DMS79 treated with DMSO at 0.1 percent for 48 hours (cell line): ENCODE measurements at places on chromosomes 6 and 20.

GRCh38 chr6:14077193-14077867 lies 40.2 kb upstream of the CD83 start:
- DNase-seq, result no peak

GRCh38 chr20:48822879-48823385 lies 4.9 kb downstream of the PREX1 start:
- DNase-seq, result no peak

DNA sequence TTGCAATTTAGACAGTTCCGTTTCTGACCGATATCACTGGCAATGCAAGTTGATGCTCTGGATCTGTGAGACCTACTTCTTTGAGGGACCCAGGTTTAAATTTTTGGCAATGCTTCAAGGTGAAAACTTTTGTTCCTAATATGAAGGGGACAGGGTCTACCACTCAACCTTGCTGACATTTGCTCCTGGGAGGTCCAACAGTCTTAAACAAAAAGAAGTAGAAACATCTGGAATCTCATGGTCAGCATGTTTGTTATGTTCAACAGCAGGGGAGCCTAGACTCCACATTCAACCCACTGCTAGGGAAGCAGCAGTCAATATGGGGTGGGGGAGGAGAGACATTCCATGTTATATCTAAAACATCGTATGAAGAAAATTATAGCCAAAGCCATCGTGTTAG lies 196.4 kb downstream of the SIM1 start:
- no peak for DNase-seq

DNA sequence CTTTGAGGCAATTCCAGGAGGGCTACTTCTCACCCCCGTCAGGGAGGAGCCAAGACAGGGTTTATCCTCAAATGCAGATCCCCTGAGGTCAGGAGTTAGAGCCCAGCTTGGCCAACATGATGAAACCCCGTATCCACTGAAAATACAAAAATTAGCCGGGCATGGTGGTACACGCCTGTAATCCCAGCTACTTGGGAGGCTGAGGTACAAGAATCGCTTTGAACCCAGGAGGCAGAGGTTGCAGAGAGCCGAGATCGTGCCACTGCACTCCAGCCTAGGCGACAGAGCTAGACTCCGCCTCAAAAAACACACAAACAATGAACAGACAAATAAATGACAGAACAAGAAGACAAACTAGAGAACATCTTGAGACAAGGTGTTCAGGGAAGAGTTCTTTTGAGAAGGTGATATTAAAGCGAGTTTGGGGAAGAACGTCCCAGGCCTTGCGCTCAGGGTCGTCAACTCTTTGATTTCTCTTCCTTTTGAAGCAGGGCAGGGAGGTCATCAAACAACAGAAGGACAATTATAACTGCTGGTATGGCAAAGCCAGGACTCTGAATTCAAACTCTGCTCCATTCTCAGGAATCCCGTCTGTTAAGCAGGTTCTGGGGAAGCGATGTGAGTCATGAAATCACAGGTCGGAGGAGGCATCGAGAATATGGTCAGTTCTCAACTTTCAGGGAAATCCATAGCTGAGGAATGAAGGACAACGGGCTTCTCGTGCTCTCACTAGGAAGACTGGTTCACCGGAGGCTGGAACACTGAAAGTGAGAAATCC lies 1.4 kb upstream of the RALY start:
- DNase-seq, result peak; percentile 59

DNA sequence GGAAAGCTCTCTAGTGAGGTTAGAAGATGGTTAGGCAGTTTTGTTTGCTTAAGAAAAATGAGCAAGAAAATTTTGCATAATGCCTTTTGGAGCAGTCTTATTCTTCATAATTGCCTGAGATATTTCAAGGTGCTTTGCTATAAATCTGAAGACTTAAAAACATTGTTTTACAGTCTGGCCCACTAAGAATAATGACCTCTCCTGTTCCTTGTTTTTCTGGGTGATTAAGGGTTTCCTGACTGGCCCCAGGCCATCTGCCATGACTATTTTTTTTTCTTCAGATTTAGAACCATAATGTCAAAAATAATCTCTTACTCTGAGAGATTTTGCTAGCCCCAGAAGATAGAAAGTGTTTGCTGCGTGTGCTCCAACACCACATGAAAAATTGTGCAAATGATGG lies 72.3 kb upstream of the CENPW start:
- no peak for DNase-seq

GRCh38 chr20:9412309-9412708 lies 102.1 kb upstream of the LAMP5 start:
- DNase-seq, result no peak

- DNase-seq, result no peak
Measured at GRCh38 chr6:68834551-68834950, 199.5 kb downstream of the ADGRB3 start.
